T-helper 17 cell (primary cell): ENCODE measurements at places on chromosomes 3 and 15. TPM values are rescaled to one million over a fixed set of nuclear protein-coding genes. Genes with fewer than 3 reads are reported as not detected.

DNA sequence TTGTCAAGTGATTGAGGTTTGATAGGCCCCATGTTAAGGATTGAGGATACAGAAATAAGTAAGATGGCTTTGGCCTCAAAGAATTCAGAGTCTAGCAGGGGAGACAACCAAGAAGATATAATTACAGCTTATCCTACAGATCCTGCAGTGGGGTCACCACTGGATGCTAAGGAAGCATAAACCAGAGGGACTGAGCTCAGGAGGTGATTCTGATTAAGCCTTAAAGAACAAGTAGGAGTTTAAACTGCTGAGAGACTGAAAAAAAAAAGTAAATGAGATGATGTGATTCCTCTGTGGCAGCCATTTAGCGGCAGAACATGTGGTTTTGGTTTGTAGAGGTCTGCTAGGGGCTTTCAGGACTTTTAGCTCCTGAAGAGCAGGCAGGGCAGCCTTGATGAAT, 72.1 kb upstream of the ROPN1 start:
- DNase-seq = no peak

GRCh38 chr3:2465842-2466241, 367.2 kb downstream of the CNTN4 start:
- no peak for DNase-seq

DNA sequence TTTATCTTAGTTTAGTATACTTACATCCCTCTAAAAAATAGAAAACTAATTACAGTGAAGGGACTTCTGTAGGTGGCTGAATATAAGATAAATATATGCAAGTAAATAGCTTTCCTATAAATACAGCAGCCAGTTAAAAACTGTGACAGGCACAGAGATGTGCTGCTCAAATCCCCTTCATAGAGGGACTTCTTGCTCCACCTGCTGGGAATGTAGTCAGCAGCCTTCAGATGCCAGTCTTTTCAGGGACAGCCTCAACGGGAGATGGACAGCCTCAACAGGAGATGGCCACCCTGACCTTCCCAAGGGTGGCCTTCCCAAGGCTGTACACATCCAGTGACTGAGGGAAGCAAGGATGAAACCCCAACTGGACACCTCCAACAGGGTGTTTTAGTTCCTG, 15.7 kb upstream of the PRR23E start:
- no peak for DNase-seq

- no peak for DNase-seq
Observed at GRCh38 chr15:99104788-99105513, at the start of gene SYNM. Gene SYNM (plus strand): TSS chr15:99105080. CDS start chr15:99105200, 120 bp downstream.

DNA sequence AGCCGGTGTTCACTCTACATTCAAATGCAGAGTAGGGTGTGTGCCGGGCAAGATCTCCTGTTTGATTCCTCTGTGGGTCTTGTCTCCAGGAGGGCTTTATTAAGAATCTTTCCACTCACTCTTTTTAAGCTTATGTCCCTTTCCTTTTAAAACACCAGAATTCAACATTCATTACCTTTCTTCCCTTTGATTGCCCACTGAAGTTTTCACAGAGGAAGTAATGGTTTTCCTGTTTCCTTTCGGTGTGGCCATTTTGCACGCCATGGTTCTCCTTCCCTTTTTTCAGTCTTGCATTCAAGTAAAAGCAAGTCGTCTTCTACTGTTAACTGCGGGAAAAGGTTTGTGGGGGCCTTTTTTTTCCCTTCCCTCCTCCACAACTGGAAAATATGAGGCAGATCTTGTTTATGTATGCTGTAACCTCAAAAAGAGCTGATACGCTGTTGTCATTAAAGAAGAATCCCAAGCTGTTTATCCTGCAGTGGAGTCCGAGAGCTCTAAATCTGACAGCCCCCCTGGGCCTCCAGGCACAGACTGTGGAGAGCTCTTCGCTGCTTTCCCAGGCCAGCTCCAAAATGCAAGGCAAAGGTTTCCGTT, 40.5 kb downstream of the FILIP1L start:
- DNase-seq = no peak

DNA sequence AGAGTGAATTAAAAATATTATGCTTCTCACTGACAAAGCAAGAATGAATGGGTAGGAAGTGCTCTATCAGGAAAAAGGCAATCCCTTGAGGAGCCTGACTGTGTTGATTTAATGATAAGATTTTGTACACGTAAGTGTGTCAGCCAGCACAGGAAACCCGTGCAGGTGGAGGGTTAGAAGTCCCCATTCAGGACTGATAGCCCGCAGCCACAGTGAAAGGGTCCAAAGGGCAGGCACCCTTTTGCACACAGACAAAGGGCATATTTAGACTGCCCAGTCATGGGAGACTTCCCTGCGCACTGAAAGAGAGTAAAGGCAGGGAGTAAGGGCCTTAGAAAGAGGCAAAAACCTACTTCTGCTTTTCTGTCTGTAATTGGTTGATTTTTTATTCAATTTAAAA, 26.4 kb upstream of the SKIL start:
- no peak for DNase-seq

- DNase-seq = no peak
Observed at GRCh38 chr3:76039431-76039830, 254.1 kb upstream of the ZNF717 start.

DNA sequence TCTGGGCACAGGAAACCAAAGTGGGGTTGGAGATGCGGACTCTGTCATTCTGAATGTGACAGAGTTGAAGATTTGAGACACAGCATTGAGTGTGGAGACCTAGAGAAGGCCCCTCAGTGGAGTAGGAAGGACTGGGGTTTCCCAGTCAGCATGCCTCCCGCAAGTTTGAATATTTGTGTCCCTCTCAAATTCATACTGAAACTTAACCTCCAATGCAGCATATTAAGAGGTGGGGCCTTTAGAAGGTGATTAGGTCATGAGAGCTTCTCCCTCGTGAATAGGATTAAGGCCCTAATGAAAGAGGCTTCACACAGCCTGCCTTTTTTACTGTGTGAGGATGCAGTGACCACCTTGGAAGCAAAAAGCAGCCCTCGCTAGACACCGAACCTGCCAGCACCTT, 8.0 kb downstream of the HDDC3 start:
- no peak for DNase-seq

DNA sequence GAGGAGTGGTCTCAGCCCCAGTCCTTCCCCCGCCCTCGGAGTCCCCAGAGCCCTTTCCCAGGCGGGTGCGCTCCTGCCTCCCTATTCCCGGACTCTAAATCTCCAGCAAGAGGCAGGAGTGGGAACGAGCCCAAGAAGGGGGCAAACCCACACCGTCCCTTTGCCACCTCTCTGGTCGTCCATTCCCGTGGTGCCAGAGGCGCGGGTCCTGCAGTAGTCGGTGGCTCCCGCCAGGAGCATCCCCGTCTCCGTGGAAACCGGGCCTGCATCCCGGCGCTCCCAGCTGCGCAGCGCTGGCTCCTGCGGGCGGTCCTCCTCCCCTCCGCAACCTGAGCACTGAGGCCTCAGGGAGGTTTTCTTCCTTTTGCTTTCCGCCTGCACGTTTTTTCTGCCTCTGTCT, 44.8 kb downstream of the LHFPL4 start:
- DNase-seq = no peak

DNA sequence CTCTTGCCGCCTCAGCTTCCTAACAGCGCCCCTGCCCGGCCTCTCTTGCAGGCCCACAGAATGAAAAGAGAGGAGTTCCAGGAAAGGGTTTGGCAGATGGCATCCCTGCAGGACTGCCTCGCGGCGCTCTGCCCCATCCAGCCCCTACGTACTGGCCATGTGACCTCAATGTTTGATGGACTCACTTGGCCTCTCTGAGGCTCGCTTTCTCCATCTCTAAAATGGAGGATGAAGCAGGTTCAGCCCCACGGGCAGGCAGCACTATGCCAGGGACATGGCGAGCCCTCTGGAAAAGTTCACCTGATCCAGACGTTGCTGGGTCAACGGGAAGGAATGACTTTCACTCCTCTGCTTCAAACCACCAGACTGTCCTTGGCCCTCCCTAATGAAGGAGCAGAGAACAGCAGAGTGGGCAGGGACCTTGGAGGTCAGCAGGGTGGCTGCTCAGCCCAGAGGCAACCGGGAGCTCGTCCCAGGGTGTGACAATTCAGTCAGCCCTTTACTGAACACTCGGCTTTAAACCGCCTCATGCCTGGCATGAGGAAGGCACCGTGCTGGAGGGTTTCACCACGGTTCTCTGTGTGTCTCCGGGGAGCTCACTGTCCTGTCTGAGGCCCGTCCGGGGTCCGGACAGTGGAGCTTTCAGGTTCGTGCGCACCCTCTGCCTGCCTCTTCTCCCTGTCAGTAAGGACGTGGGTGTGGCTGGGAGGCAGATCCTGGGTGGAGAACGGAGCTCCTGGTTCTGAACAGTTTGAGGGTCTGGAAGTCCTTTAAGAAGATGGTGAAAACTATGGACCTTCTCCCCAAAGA, 101.3 kb downstream of the LINGO1 start:
- DNase-seq = no peak

- no peak for DNase-seq
Observed at GRCh38 chr3:20442846-20443245, 256.8 kb upstream of the SGO1 start.

DNA sequence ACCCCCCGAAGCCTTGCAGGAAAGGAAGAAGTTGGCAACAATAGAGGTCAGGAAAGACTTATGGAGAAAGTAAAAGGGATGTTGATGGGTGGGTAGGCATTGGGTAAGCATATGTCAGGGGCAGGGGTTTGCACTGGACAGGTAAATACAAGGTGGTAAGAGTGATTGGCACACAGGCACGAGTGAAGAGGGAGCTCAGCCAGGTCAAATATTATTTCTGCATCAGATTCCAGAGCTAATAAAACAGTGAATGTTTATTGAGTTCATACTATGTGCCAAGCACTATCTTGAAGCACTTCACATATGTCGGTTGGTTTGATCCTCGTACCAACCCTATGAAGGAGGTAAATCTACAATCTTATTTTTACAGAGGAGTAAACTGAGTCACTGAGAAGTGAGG, 6.6 kb downstream of the CLSTN2 start:
- DNase-seq = no peak

GRCh38 chr3:117962750-117963149, 1071.9 kb downstream of the IGSF11 start:
- DNase-seq = no peak

Gene GMNC
- not detected for total RNA-seq

Gene STRIT1
- not detected for total RNA-seq

Gene ZDHHC3
- total RNA-seq = 43.5 TPM
